Endothelial cell of umbilical vein (primary cell): ENCODE measurements at places on chromosomes 16 and 17. TPM values are rescaled to one million over a fixed set of nuclear protein-coding genes. Genes with fewer than 3 reads are reported as not detected.

Gene KRTAP9-4
- not detected in 2 replicates for total RNA-seq

Gene SCARF1
- total RNA-seq = 91.5 and 93.7 TPM in 2 replicates

Gene ARL5C
- not detected in 2 replicates for total RNA-seq

Gene WDR59
- 60.0 and 62.2 TPM in 2 replicates for total RNA-seq

Gene DDX42
- 111 and 124 TPM in 2 replicates for total RNA-seq

Gene SLC52A1
- total RNA-seq = not detected in 2 replicates

DNA sequence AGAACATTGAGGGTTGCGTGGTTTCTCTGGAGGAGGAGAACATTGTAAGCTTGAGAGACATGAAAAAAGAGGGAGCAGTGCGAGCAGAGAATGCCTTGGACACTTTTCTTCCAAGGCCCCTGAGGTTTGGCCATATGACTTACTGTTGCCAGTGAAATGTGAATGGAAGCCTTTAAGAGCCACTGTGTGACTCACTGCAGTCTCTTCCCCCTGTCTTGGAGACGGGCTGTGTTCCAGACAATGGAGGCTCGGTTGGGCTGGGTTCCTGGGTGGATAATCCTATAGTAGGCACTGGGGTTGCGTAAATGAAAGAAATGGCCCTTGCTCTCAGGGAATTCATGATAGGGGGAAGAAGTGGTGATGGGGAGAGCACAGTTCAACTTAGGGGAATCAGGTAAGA is 75.5 kb downstream of the SHISA9 start:
- H3K27ac ChIP-seq = no peak overlapping the region
- H3K36me3 ChIP-seq = no peaks in the 10 kb centered on the region
- no peak overlapping the region for H3K4me3 ChIP-seq
- H3K4me1 ChIP-seq = no peaks in the 10 kb centered on the region

GRCh38 chr17:11486101-11486867 is 112.0 kb upstream of the DNAH9 start:
- H3K4me1 ChIP-seq = no peaks in the 10 kb centered on the region
- no peaks in the 10 kb centered on the region for H3K36me3 ChIP-seq
- no peak overlapping the region for H3K27ac ChIP-seq
- H3K4me3 ChIP-seq = no peak overlapping the region
- H3K27me3 ChIP-seq = no peaks in the 10 kb centered on the region

- H3K4me3 ChIP-seq = no peak overlapping the region
- no peaks in the 10 kb centered on the region for H3K36me3 ChIP-seq
- no peaks in the 10 kb centered on the region for H3K4me1 ChIP-seq
Measured at GRCh38 chr16:5205361-5206040, 107.9 kb upstream of the EEF2KMT start.

GRCh38 chr17:80892019-80892855 is 99.4 kb upstream of the CHMP6 start:
- H3K27ac ChIP-seq = peak overlapping the region; percentile 79
- peak; percentile 91 for DNase-seq
- H3K4me1 ChIP-seq = peaks cover 28% of the 10 kb centered on the region
- peaks cover 7% of the 10 kb centered on the region for H3K36me3 ChIP-seq
- H3K27me3 ChIP-seq = no peaks in the 10 kb centered on the region

- no peak overlapping the region for H3K4me3 ChIP-seq
- no peak overlapping the region for H3K27ac ChIP-seq
Measured at GRCh38 chr16:80074329-80074728, 466.5 kb upstream of the DYNLRB2 start.

DNA sequence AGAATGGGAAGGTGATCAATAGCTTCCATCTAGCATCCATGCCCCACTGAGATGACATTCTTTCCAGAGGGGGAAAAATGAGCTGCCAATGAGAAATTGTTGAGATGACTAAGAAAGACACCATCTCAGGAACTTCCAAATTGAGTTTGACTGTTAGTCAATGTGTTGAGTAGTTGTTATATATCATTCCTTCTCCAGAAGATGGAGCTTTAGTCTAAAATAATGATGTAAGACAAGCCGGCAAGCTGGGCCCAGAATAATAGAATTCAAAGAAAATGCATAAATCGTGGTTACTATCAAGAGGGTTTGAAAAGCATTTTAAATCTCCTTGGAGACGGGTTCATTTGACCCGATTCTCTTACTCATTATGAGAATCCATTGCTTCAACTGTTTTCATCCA is 71.0 kb upstream of the ATF7IP2 start:
- no peaks in the 10 kb centered on the region for H3K27me3 ChIP-seq
- H3K27ac ChIP-seq = no peak overlapping the region
- H3K4me1 ChIP-seq = no peaks in the 10 kb centered on the region
- H3K4me3 ChIP-seq = no peak overlapping the region
- no peak for DNase-seq

DNA sequence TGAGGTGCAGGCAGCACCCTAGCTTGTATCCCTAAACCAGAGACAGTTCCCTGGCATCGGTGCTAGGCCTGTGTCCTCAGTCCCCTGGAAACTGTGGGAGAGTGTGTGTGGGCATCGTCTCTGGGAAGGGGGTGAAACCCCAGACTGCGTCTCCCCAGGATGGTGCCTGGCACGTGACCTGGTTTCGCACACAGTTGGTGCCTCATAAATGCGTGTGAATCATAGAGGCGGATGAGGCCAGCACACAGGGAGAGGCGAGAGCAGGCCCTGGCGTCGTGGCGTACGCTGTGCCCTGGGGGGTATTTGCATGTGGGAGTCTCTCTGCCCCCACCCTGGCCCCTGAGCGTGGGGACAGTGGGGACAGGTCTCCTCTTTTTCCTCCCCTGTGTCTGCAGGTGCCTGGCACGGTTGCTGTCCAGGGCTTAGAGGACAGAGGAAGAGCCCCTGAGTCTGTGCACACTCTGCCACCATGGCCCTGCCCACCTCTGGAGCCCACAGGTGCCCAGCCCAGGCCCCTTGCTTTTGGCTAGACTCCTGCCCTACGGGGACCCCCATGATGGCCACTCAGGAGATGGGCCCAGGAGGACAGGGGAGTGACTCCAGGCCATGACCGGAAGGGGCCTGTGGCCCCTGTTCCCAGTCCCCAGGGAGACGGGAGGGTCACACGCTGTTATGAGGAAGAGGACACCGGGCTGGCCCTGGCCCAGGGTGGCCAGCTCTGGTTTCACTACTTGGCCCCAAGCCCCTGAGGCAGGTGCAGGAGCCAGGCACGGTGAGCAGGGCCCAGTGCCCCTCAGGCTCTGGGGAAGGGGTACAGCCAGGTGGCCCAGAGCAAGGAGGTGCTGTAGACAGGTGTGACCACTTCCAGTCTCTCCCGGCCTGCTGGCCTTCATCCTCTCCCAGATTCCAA is 1.3 kb upstream of the FSCN2 start:
- no peak overlapping the region for H3K27ac ChIP-seq
- H3K4me1 ChIP-seq = no peaks in the 10 kb centered on the region
- no peak overlapping the region for H3K4me3 ChIP-seq

- H3K36me3 ChIP-seq = no peaks in the 10 kb centered on the region
- H3K27ac ChIP-seq = no peak overlapping the region
- no peaks in the 10 kb centered on the region for H3K27me3 ChIP-seq
- no peaks in the 10 kb centered on the region for H3K4me1 ChIP-seq
- H3K4me3 ChIP-seq = no peak overlapping the region
Measured at GRCh38 chr17:13099926-13100325, 82.1 kb upstream of the ELAC2 start.

GRCh38 chr16:76539609-76540008 is 262.4 kb downstream of the CNTNAP4 start:
- H3K27ac ChIP-seq = no peak overlapping the region
- no peaks in the 10 kb centered on the region for H3K27me3 ChIP-seq
- no peak overlapping the region for H3K4me3 ChIP-seq
- H3K4me1 ChIP-seq = no peaks in the 10 kb centered on the region
- H3K36me3 ChIP-seq = no peaks in the 10 kb centered on the region
- DNase-seq = no peak

DNA sequence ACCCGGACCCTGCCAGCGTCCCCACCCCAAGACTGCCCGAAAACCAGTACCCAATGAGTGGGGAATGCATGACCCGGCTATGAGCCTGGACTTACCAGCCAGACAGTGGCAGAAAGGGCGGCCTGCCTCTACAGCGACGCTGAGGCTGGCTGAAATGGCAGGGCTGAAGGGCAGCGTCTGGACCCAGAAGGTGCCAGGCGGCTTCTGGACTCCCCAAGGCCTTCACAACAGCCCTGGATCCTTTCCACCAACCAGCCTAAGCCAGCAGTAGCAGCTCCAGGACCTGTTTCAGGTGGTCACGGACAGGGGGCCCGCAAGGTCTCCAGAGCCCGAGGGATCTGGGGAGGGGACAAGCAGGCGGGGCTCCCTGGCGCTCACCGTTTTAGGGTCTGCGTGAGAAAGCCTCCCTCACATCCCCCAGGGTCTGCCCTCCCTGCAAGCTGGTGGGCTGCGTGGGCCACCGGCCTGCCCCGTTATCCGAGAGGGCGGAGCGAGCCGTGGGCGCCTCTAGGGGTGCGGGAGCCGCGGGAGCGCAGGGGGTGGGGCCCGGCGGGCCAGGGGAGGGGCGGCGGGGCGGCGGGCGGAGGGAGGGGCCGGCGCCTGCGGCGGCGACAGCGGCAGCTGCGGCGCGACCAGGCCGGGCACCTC is at the start of gene RIPOR1:
Gene RIPOR1 (plus strand): TSS at position 608 of the 648 bp plus-strand sequence. CDS start 9,618 bp downstream, outside the sequence.
- H3K4me3 ChIP-seq = peak within 1 kb of the TSS; percentile 85
- DNase-seq = peak; percentile 21
- H3K27me3 ChIP-seq = no peaks in the 10 kb centered on the region
- peak within 1 kb of the TSS; percentile 76 for H3K27ac ChIP-seq
- H3K36me3 ChIP-seq = no peaks in the 10 kb centered on the region

DNA sequence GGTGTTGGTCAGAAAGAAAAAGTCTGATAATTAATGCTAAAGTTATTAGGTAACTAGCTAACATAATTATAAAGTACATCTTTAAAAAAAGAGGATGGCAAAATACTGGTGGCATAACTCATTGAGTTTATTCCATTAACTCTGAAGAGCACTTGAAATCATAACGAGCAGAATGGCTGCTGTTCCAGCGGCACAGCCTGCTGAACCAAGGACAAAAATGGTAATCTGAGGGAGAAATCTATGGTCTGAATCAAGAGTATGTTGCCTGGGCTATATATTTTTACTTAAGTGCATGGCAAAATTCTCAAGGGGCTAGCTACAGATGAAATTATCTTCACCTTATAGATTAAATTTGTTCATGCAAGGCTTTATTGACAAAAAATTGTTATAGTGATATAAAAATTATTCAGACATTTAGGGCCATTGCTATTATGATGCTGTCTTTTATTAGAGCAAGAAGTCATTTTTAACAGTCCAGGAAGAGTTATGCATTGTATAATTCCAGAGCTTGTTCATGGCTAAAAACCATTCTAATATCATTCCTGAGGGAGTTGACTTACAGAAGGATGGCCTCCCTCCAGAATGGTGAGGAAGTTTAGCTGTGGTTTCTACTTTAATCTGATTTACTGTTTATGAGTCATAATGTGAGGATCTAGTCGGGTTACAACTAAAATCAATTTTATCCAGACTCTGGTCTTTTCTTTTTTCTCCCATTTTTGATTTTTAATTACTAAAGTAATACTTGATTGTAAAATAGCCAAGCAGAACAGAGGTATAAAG is 41.4 kb upstream of the ANKFN1 start:
- no peak overlapping the region for H3K27ac ChIP-seq
- H3K27me3 ChIP-seq = no peaks in the 10 kb centered on the region
- no peaks in the 10 kb centered on the region for H3K4me1 ChIP-seq
- no peaks in the 10 kb centered on the region for H3K36me3 ChIP-seq
- H3K4me3 ChIP-seq = no peak overlapping the region

DNA sequence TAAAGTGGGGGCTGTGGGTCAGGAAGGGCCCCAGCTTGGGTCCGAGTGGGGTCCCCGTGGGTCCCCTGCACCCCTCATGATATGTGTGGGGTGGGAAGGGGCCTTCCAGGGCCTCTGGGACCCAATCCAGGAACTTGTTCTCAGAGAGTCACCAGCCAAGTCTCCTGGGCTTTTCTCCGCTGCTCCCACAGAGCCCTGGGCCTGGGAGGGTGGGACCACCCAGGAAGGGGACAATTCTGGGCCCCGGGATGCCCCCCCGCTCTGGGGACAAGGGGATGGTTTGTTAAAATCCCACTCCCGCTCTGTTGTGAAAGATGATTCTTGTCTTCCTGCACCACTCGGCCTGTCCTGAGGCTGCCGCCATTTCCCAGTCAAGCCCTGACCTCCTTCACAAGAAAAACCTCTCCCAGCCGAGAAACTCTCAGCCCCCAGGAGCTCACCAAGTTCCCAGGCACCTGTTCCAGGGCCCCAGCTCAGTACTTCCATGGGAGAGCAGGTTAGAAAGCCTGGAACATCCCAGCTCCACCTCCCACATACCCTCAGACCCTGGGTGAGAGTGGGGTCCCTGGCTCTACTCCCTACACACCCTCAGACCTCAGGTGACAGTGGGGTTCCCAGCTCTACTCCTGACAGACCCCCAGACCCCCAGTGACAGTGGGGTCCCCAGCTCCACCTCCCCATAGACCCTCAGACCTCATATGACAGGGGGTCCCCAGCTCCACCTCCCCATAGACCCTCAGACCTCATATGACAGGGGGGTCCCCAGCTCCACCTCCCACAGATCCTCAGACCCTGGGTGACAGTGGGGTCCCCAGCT is 75.1 kb downstream of the METRNL start:
- H3K27ac ChIP-seq = peak overlapping the region; percentile 4
- H3K4me1 ChIP-seq = peaks cover 8% of the 10 kb centered on the region
- no peak overlapping the region for H3K4me3 ChIP-seq

DNA sequence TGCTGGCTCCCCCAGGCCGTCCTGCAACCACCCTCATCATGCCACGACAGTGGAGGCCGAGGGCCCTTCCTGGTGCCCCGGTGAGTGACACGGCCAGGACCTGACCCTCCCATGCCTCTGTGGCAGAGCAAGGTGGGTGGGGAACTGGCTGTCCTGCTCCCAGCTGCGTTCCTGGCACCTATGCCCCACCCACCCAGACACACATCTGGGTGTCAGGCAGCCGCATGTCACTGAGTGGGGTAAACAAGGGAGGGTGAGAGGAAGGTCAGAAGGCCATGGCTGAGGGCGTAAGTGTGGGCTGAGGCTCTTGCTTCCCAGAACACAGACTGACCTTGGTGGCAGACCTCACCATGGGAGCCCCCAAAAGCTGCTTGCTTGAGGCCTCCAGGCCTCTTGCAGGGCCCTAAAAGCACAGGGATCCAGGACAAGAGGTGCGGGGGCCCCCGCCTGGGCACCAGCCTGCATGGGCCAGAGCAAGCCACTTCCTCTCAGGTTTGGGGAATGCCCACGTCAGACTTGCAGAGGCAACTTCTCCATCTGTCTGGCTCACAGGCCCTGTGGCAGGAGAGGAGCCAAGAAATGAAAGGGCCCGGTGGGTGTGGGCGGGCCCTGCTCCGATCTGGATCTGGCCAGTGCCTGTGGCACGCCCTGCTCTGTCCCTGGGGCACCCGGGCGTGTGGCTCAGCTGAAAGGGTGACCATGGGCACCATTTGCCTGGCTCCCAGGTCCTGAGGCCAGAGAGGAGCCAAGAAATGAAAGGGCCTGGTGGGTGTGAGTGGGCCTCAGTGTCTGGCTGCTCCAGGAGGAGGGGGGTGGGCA is 3.9 kb upstream of the CCDC57 start:
- peaks cover 33% of the 10 kb centered on the region for H3K4me1 ChIP-seq
- H3K36me3 ChIP-seq = no peaks in the 10 kb centered on the region
- H3K27me3 ChIP-seq = no peaks in the 10 kb centered on the region
- no peak overlapping the region for H3K4me3 ChIP-seq
- H3K27ac ChIP-seq = peak overlapping the region; percentile 98
